Skin of body (tissue), 3 donors: ENCODE measurements at places on chromosomes 11 and 22.
A peak's percentile ranks its signal among the peaks of the same experiment; 100 is the strongest.

DNA sequence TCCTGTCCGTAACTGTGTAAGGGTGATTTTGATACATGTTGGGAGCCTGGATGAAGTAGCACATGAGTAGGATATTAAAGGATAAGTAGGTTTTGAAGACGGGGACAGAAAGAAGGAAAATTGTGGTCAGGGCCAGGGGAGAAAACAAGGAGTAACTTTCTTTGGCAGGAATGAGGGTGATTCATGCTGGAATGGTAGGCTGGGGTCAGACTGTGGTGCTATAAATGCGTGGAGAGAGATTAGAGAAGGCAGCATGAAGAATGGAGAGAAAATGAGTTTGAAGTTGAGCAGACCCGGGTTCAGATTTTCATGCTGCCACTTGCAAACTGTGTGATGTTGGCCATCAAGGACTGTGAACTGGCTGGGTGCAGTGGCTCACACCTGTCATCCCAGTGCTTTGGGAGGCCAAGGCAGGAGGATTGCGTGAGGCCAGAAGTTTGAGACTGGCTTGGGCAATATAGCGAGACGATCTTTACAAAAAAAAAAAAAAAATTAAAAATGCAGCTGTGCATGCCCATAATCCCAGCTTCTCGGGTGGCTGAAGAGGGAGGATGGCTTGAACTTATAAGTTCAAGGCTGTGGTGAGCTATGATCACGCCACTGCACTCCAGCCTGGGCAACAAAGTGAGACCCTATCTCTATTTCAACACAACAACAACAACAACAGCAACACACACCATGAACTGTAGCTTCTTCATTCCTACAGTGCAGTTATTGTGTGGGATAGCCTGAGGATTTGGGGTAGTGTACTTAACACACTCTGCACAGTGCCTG is 22.3 kb downstream of the ZBTB16 start:
- DNase-seq, result no peak

DNA sequence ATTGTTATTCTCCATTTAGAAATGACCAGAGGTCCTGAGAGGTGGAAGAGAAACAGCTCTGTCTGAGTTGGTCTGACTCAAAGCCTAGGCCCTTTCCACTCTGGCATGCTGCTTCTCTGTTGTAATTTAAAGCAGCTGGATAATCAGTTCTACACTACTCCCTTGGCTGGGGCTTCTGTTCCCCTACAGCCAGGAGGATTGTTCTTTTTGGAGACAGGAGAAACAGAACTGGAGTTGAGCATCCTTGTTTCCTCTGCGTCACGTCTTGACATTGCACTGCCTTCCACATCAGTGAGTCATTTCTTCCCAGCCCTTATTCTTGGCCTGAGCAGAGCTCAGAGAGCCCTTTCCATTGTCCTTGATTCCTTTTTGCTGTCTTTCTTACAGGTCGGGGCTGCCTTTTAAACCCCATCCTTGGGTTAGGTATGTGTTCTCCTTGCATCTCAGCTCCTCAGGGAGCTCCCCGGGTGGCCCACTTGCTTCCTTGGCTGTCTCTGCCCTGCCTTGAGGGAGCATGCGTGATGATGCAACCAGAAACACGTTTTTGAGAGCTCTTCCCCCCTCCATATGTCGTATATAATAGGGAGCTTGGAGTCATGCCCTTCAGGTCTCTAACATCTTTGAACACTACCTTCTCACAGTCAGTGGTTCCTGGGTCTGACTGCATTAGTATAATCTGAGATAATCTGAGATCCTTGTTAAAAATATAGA is 35.7 kb downstream of the CYB5R2 start:
- DNase-seq, result peak; percentile 56

GRCh38 chr11:132357811-132358572 is 987.6 kb downstream of the NTM start:
- DNase-seq, result no peak

DNA sequence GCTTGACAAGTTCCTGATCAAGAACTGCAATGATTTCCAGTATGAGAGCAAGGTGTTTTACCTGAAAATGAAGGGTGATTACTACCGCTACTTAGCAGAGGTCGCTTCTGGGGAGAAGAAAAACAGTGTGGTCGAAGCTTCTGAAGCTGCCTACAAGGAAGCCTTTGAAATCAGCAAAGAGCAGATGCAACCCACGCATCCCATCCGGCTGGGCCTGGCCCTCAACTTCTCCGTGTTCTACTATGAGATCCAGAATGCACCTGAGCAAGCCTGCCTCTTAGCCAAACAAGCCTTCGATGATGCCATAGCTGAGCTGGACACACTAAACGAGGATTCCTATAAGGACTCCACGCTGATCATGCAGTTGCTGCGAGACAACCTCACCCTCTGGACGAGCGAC is 12.0 kb downstream of the YWHAH start:
- DNase-seq, result no peak

GRCh38 chr11:20089796-20090653 is 70.2 kb downstream of the DBX1 start:
- DNase-seq, result no peak

DNA sequence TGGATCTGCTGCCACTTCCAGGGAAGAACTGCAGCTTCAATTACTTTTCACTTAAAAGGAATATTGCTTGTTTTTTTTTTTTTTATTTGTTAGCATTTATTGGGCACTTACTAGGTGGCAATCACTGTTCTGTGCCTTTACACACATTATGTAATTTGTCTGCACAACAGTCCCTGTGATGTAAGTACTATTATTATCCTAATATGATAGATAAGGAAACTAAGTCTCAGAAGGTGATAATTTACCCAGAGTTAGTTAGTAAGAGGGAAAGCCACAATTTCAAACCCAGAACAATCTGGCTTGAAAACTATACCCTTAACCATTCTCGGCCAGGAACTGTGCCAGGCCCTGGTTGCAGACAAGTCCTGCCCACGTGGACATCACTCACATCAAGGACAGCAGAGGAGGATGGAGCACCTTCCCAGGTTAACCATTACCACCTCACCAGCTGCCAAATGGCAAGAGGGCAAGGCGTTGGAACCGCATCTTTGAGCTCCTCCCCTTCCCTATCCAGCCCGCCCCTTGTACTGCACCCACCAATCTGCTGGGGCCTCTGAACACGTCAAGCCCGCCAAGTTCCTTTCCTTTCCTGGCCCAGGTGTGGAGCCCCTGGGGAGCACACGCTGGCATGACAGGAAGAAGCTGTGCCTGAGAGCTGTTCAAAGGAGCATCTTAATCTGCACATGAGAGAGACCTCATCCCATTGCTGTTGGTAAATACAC is 78.4 kb downstream of the NAV2 start:
- no peak for DNase-seq
